RCC 7860 (cell line): ENCODE measurements at places on chromosomes 7 and 10.

DNA sequence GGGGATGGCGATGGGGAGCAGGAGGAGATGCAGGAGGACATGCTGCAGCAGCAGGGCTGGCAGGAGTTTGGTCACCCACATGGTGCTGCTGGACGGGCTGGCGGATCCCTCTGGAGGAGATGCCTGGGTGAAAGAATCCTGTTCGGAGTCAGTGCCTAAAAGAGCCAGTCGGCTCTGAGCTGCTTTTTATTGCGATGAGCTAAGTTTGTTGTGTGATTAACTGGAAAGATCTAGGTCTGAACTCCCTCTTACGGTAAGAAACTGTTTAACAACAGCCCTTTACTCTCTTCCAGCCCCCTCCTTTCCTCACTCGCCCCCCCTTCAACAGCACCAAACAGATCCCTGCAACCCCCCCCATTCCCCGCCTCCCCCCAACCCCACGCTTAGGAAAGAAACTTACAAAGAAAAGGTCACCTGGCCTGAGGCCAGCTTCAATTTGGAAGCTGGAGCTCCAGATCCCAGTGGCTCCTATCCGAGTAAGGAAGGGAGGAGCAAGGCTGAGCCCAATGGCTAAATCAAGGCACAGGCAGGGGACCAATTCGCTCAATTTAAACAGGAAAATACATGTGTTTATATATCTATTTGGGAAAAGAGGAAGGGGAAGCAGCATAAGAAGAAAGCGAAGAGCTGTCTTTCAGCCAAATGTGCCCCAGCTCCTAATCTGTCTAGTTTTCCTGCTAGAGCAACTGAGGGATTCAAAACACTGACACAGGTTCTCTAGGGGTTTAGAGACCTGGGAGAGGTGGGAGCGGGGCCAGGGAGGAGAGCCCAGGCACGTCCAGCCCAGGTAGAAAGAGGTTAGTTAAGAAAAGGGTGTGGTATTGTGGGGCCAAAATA is at the start of gene HGF:
Gene HGF (minus strand): TSS at position 157 of the 837 bp plus-strand sequence. CDS start 76 bp downstream, at position 81.
- no peak for DNase-seq

- no peak for DNase-seq
Measured at GRCh38 chr10:86700851-86701617, 32.7 kb downstream of the LDB3 start.

- DNase-seq, result no peak
Measured at GRCh38 chr7:577741-578370, 58.2 kb upstream of the PDGFA start.

- peak; percentile 69 for DNase-seq
Measured at GRCh38 chr7:66183700-66184099, 21.4 kb upstream of the TPST1 start.

- no peak for DNase-seq
Measured at GRCh38 chr10:130425881-130426435, 289.8 kb downstream of the GLRX3 start.

- DNase-seq, result no peak
Measured at GRCh38 chr10:119778776-119779445, 53.1 kb downstream of the INPP5F start.

DNA sequence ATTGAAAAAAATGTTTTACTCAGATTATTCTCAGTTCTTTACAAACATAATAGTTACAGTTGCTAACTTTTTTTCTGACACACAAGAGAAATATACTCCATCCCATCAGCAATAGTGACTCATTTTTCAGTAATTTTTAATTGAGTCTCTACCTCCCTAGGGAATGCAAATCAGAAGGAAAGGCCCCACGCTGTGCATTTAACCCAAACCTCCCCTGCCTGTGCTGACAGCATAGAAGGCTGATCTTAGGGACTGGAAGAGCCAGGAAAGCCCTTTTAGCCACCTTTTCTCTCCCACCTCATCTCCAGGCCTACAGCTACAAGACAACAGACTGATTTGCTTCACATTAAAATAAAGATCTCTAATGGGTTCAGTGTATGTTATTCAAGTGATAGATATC is 24.7 kb upstream of the PIK3CG start:
- peak; percentile 78 for DNase-seq

GRCh38 chr7:151386301-151387160 is 23.3 kb downstream of the WDR86 start:
- no peak for DNase-seq

- no peak for DNase-seq
Measured at GRCh38 chr10:31644931-31645633, 283.5 kb downstream of the ARHGAP12 start.

- DNase-seq, result no peak
Measured at GRCh38 chr7:43792471-43793150, 34.1 kb downstream of the BLVRA start.

DNA sequence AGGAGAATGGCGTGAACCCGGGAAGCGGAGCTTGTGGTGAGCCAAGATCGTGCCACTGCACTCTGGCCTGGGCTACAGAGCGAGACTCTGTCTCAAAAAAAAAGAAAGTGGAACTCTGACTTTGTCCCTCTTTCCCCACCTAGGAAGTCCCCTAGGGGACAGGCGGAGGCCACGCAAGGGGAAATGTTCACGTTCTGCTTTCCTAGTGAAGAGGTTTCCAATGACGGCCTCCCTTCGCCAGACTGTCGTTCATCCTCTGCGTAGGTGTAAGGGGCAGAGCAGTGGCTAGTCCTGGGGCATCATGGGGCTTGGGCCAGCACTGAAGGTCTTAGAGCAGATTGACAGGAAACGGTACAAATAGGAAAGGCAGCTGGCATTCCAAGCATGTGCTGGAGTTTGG is 30.6 kb downstream of the SUFU start:
- DNase-seq, result no peak

DNA sequence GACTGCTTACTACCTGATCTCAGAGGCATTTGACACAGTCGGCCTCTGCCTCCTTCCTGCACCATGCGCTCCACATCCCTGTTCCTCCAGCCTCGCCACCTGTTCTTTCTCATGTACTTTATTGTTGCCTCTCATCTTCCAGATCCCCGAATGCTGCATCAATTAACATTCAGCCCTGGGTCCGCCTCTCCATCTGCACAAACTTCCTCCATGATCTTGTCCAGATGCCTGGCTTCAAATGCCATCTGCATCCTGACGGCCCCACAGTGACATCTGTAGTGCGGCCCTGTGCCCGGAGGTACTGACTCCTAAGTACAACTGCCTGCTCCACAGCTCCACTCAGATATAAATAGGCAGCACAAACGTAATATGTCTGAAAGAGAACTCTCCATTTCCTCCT is 51.2 kb upstream of the STK17A start:
- no peak for DNase-seq

GRCh38 chr7:129247087-129247486 is 22.3 kb downstream of the AHCYL2 start:
- no peak for DNase-seq

DNA sequence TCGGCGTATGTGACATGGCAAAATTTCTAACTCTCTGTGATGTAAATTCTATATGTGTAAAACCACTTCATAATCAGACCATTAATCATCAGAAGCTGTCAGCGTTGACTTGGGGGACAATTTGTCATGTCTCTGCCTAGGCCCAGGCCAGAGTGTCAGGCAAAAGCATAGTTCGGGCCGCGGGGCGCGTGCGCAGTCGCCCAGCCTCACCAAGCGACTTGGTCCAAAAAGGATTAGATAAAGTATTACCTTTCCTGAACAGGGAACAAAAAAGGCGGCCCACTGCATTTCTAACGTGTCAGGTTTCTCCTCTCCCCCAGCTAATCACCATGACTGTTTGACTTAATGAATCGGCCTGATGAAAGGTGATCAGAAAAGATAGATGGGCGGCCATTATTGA is 114.2 kb downstream of the EBF3 start:
- DNase-seq, result no peak

DNA sequence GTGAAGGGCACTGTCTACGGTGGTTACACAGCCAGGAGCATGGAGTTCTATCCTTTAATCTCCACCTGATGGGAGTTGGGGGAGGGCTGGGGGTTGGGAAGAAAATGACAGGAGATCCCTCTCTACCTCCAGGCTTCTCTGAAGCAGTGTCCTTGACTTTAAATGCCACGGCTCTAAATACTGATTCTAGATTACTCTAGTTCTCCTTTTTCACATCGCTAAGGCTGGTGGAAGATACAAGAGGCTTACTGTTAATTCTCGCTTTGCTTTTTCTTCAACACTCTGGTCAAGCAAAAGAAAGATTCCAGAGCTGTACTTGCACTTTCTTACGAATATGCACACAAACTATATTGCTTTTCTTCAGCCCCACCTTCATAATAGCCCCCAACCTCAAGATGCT is 30.5 kb downstream of the ARL3 start:
- DNase-seq, result no peak

DNA sequence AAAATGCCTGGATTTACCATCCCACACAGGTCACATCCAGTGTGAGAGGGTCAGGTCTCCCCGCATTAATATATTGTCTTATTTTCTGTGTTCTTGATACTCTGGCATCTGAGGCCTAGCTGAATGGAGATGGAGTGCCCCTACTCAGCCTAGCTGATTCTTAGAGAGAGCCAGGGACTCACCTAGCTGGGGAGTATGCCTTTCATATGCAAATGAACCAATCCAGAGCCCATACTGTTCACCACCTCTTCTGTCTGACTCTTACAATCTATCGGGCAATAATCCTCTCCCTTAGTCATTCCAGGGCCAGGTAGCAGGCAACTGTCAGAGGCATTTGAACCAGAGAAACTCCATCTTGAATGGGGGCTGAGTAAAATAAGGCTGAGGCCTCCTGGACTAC is 46.3 kb downstream of the LBX1 start:
- DNase-seq, result no peak

DNA sequence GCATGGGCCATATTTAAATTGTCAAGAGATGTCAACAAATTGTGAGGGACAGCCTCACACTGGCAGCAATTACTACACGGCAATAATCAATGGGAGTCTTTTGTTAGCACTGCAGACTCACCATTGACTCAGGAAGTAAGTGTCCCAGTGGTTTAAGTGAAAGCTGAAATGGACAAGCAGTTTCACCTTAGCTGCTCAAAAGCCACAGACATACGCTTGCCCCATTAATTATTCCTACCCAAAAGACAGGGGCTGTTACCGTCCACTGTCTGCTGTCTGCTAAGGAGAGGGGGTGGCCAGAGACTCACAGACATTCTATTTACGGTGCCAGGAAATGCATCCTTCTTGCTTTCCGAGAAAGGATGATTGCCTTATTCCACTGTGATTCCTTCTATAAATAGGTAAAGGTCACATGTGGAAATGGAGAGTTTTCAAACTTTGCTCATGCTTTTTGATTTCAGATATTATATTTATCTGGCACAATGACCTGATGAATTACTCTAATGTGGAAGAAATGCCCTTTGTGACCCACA is 309.7 kb upstream of the NFE2L3 start:
- DNase-seq, result no peak

- DNase-seq, result no peak
Measured at GRCh38 chr7:14309432-14309831, 320.0 kb upstream of the ETV1 start.

DNA sequence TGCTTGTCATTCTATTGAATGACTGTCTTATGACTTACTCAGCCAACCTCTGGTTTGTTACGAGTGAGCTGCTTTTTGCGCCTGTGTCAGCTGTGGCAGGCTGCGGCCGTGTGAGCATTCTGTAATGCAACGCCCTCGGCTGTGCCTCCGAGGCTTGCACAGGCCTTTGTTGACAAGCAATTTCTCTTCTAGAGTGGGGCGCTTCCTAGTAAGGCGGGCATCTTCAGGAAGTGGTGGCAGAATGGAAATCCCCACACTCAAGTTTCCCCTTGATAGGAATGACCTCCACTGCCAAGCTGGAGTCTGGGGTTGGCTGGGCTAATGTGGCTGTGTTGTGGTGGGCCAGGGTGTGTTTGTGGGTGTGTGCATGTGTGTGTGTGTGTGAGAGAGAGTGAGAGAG is 20.2 kb upstream of the TMEM178B start:
- peak; percentile 89 for DNase-seq

DNA sequence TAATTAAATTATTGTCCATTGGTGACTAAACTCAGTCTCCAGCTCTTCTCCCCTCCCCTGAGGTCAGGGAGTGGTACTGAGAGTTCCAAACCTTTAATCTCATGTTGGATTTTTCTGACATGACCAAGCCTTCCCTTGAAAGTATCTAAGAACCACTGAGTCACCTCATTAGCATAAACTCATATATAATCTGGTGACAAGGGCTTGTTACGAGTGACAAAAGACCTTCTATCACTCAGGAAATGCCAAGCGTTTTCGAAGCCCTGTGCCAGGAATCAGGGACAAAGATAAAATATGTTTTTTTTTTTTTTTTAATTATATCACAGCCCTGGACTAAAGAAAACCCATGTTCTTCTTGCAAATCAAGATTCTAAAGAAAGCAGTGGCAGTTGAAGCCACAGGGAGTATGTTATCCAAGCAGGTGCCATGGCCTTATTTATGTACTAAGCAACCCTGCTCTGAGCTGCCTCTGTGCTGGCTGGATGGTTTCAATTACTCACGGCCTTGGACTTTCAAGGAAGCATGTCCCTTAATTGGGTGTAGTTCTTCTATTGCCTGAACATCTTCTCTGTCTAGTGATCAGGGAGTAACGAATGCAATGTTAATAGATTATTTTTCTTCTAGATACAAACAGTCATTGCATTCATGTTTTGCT is 169.0 kb upstream of the PRKCQ start:
- no peak for DNase-seq

DNA sequence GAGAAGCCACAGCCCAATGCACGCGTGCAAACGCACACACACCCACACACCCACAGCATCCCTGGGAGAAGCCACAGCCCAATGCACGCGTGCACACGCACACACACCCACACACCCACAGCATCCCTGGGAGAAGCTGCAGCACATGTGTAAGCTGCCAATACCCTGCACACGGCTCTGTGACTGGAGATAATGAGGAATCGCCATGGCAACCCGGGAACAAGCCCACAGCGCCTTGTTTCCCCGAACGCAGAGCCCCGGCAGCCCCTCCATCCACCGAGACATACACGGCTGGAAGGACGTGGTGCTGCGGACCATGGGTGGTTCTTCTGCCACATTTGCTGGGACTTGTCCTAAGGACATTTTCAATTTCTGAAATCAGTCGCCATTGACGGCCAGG is 221.3 kb downstream of the PTPRN2 start:
- DNase-seq, result no peak

- no peak for DNase-seq
Measured at GRCh38 chr10:78929541-78929940, 139.2 kb upstream of the ZMIZ1 start.

DNA sequence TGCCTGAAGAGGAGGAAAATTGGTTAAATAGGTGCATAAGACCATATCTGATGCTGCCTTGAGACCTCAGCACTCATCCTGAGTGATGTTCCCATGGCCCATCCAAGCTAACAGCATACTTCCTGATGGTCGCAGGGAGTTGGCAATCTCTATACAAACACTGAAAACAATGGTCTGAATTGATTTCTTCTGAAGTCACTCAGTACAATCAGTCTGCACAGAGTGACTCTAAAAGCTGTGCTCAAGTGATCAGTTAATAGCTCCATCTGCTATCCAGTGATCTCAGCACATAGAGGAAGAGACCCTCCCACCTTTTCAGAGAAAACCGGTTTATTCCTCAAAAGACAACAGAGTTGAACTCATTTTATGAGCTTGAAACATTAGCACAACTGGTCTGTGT is 3.9 kb downstream of the PPP1R17 start:
- no peak for DNase-seq

- DNase-seq, result no peak
Measured at GRCh38 chr10:4170181-4170580, 385.2 kb upstream of the KLF6 start.
